ENCODE measurements at places on chromosomes 7 and 10.
A peak's percentile ranks its signal among the peaks of the same experiment; 100 is the strongest.

GRCh38 chr7:139075031-139075652 lies 34.4 kb downstream of the ZC3HAV1 start:
- DNase-seq, result peak; percentile 84

DNA sequence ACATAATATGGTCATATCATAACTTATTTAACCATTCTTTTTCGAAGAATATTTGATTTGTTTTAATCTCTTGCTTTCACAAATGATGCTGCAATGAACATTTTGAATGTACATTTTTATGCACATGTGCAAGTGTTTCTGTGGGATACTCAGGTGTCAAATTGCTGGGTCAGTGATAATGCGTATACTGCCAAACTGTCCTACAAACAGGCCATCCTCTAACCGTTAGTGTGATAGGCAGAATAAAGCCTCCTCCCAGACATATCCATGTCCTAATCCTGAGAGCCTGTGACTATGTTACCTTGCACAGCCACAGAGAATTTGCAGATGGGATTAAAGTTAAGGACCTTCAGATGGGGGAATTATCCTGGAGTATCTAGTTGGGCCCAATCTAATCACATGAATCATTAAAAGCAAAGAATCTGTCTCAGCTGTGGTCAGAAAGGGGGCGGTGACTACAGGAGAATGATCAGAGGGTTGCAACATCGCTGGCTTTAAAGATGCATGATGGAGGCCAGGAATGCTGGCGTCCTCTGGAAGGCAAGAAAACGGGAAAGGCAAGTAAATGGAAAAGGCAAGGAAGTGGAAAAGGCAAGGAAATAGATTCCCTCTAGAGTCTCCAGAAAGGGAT lies 46.7 kb downstream of the FZD1 start:
- DNase-seq, result no peak

DNA sequence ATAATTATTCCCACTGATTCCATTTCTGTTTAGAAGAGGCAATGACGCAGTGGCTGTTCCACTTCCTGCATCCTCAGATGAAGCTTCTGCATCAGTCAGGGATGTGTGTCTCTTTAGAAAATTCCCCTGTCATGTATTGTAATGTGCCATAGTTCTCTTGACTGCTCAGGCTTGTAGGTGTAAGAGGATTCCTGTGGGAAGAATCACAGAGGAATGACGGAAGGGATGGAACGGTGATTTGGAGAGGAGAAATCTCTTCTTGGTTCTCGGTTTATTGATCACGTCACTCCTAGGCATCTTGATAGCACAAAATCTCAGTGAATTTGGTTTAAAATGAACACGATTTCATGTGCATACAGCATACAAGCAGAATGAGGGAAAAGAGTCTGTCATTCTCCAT lies 69.8 kb upstream of the PRKCQ start:
- no peak for DNase-seq

DNA sequence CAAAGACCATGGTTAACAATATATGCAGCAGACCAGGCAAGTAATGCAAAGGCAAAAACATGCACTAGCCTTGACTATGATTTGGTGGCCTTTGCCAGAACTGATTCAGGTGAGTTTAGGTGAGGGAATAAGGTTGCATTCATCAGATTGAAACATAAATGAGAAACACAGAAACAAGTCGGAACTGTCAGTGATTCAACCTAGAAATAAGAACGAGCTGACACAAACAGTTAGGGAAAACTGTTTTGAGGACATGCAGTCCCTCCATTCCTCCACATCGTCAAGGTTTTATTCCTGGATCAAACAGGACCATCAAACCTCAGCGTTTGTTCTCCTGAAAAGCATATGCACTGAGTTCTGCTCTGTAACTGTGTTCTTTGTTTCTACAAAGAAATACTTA lies 1.8 kb downstream of the ZNF248 start:
- DNase-seq, result no peak

DNA sequence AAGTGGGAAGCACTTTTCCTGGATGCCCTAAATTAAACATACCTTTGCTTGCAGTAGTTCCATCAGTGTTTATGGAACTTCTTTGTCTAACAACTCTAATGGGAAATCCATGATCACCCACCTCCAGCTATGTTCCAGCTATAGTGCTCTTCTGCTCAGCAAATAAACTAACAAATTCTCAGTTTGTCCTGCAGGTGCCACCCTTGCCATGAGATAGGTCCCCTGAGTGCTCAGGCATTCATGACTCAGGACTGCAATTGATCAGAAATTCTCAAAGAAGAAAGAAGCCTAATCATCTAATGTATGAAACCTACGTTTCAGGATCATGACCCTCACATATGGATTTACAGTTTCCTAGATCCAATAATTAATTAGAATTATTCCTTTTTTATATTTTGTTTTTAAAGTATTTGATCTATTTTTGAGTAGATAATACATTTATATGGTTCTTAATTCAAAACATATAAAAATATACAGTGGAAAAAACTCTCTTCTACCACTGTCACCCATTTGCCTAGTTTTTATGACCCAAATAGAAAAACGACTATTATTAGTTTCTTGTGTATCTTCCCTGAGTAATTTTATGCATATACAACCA lies 48.7 kb upstream of the DYNC1I1 start:
- DNase-seq, result peak; percentile 72

DNA sequence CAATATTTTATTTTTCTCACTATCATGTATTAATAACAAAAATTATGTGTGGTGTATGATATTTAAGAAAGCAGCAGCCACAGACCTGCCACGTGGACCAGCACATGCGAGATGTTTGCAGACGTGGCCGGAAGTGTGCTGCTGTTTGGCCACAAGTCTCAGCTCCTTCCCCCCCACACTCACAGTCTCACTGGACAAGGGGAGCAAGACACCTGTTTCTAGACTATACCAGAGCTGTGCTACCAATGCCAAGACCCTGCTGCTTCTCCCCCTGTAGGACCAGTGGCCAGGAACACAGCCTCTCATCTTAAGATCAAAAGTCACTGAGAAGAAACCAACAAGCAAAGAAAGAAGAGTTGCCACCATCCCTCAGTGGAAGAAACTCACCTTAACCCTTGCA lies 258.9 kb upstream of the PPP2R2D start:
- DNase-seq, result no peak

DNA sequence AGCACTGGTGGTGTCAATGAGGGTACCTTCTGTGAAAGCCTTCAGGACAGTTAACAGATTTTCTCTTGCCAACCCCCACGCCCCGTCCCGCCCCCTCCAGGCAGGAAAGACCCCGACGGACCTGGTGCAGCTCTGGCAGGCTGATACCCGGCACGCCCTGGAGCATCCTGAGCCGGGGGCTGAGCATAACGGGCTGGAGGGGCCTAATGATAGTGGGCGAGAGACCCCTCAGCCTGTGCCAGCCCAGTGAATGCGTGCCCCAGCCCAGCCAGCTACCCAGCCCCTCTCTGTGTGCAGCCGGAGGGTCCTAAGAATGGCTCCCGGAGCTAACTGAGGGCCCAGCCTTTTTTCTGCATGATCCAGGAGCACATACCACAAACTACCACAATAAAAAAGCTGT lies 713 bp upstream of the HOGA1 start:
- DNase-seq, result peak; percentile 22

DNA sequence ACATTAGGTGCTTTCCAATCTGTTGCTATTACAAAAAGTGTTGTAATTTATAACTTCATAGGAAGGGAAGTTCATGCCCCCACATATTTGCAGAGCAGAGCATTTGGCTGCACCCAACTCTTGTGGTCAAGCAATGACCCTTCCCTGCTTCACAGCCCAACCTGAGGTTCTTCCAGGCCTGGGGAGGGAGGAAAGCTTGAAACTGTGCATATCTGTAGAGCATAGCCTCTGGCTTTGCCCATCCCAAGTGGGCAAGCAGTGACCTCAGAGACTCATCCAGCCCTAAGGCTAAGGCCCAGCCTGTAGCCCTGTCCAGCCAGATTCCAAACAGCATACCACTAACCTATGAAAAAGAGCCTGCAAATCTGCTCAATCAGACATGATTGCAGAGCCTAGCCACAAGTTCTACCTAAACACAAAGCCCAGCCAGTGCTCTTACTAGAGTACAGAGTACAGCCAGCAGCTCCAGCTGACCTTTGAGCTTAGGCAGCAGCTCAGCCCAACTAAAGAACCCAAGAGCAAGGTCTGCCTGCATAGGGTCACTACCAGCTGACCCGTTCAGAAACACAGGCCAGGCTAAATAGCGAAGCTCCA lies 14.4 kb upstream of the GSTK1 start:
- no peak for DNase-seq

DNA sequence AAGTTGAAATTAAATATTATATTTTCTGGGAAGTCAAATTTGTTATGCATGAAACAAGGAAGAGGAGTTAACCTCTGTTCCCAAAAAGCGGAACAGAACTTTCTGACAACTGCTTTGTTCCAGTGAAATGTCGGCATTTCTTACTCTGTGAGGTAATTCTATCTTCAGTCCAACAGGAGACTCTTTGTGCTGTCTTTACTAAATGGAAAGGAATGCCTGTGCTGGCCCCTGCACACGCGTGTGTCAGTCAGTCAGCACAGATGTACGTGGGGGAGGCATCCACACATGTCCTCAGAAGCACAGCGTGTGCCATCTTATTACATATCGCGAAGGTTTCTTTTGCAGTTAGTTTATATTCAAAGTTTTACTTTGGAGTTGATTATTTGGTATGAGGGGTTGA lies 37.5 kb downstream of the NET1 start:
- DNase-seq, result no peak

- DNase-seq, result no peak
Measured at GRCh38 chr10:20714979-20715378, 182.1 kb downstream of the NEBL start.

GRCh38 chr7:116780521-116780920 lies 81.9 kb upstream of the CAPZA2 start:
- no peak for DNase-seq

DNA sequence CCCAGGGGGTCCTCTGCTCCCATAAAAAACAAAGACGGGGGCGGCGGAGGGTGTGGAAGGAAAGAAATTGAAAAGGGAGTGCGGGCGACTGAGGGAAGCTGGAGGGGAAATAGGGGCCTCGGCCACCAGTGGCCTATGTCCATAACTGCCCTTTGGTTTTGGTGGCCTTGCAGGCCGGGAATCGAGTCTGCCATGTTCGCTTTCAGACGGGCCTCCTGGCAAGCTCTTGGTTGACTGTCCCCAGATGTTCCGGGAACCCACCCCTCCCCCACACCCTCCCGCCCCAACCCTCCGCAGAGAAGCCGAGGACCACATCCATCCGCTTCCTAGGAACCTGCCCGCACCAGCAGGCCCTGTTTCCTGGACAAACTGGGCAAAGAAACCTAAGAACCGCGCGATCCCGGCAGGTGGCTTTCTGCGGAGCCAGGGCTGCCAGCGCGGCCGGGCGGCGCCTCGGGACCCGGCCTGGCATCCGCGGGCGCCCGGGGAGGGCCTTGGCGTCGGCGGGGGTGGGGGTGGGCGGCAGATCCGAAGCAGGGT lies 20.0 kb upstream of the GATA3 start:
- DNase-seq, result peak; percentile 61

GRCh38 chr10:61586829-61587228 lies 75.9 kb upstream of the CABCOCO1 start:
- no peak for DNase-seq

- no peak for DNase-seq
Measured at GRCh38 chr10:123870260-123870659, 21.3 kb downstream of the CPXM2 start.

- no peak for DNase-seq
Measured at GRCh38 chr10:30758338-30758737, 128.8 kb upstream of the LYZL2 start.

- DNase-seq, result no peak
Measured at GRCh38 chr10:3551761-3552160, 233.2 kb downstream of the KLF6 start.

GRCh38 chr10:90432866-90433265 lies 425.0 kb downstream of the HTR7 start:
- no peak for DNase-seq

DNA sequence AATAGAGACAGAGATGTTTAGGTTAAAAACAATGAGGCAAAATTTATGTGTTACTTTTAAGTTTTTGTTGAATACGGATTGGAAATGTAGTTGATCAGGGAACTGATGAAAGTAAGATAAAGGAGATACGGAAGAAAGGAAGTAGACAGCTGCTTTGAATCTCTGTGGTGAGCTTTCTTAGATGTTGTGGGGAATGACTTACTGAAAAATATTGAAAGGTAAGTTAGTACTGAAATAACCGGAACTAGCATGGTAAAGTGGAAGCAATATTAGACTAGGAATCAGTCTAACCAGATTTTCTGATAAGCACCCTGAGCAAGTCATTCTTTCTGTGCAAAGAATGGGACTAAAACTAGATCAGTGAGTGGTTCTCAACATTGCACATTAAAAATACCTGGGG lies 34.8 kb downstream of the LUC7L2 start:
- DNase-seq, result no peak

- no peak for DNase-seq
Measured at GRCh38 chr10:11856678-11857077, 33.5 kb downstream of the PROSER2 start.

DNA sequence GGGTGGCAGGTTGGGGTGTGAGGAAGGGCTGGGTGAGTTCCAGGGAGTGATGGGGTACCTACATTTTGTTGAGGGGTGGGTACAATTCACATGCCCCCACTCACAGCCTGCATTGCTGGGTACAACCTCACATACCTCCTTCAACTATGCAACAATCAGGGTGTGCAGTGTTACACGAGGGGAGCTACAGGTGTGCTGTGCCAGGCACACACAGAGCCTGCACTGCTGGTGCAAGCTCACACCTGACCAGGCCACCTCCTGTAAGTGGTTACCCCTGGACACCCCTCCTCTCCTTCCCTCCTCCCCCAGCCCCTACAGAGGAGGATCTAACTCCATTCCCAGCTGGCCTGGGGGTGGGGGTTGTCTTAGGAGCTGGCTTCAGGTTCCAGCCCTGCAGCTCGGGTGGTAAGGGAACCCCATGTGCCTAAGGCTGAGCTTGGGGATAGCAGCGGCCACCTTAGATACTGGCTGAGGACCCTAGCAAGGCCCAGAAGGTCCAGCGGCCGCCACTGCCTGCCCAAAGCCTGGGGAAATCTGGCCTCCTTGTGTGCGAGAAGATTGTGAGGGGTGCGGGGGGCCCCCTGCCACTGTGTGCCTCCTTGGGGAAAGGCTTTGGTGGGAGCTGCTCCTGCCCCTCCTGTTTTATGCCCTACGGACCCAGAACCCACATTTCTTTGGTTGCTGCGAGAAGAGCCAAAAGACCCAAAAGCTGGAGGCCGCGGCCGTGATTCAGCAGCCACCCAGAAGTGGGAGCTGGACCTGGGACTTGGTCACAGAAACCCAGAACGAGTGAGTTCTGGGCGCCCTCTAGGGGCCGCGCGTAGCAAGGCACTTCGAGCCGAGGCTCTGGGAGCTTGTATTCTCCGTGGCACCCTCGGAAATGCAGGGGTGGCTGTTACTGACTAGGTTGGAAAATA lies 10.8 kb downstream of the TLX1 start:
- DNase-seq, result peak; percentile 92

DNA sequence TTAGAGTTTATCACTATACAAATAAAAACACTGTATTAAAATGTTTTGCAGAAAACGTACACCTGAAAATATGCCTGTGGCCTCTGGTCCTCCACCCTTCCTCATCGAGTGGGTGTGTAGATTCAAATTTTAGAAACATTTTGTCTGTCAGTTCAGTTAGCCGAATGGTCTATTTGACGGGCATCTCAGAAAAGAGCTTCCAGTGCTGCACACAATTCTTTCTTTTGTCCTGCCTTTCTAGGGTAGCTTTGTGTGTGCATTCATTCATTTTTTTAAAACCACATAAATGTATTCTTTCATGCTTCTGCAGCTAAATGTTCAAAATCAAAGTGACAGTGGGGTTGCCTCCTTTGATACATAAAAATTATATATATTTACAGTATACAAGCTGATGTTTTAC lies 46.8 kb downstream of the GNAI1 start:
- no peak for DNase-seq
